ENCODE measurements at places on chromosomes 12 and 14.
A peak's percentile ranks its signal among the peaks of the same experiment; 100 is the strongest.

DNA sequence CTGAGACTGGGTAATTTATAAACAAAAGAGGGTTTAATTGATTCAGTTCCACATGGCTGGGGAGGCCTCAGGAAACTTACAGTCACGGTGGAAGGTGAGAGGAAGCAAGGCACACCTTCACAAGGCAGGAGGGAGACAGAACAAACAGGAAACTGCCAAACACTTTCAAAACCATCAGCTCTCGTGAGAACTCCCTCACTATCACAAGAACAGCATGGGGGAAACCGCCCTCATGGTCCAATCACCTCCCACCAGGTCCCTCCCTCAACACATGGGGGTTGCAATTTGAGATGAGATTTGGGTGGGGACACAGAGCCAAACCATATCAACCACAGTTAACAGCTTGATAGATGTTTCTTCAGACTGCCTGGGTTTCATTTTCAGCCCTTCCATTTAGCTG is 6.2 kb upstream of the GNPNAT1 start:
- no peak for DNase-seq

GRCh38 chr14:45766247-45766646 is 513.2 kb upstream of the MIS18BP1 start:
- DNase-seq = no peak

DNA sequence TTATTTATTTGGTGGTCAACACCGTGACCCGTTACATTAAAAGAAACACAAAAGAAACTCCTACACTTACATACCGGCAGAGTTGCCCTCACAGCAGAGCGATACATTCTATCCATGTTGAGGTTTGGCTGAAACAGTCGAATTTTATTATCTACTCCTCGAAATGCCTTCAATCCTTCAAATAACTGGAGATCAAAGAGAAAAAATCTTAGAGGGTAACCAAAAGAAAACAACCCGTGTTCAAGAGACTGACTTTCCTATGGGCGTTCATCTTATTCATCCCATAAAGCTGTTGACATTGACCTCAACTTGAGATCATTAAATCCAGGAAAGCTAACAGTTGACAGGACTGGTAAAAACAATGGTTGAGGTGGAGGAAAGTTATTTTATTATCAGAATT is 67.7 kb downstream of the BCAT1 start:
- DNase-seq = no peak

- DNase-seq = no peak
Measured at GRCh38 chr14:102903889-102904512, 18.5 kb upstream of the AMN start.

DNA sequence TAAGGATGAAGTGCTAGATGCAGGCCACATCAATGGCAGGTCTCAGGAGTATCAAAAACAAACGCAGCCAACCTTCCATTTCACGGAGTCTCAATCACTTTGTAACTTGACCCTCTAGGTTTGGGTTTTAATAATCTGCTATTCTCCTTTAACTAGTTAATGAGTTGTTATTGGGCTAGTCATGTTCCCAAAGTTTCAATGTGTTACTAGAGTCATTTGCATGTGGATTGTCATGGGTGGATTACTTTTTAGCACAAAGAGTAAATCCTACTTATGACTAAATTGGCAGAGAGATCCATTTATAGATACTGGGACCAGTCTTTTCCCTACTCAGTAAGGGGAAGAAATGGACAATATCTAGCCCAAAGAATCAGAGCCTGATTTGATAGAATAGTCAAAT is 151.0 kb downstream of the BCAT1 start:
- DNase-seq = no peak

DNA sequence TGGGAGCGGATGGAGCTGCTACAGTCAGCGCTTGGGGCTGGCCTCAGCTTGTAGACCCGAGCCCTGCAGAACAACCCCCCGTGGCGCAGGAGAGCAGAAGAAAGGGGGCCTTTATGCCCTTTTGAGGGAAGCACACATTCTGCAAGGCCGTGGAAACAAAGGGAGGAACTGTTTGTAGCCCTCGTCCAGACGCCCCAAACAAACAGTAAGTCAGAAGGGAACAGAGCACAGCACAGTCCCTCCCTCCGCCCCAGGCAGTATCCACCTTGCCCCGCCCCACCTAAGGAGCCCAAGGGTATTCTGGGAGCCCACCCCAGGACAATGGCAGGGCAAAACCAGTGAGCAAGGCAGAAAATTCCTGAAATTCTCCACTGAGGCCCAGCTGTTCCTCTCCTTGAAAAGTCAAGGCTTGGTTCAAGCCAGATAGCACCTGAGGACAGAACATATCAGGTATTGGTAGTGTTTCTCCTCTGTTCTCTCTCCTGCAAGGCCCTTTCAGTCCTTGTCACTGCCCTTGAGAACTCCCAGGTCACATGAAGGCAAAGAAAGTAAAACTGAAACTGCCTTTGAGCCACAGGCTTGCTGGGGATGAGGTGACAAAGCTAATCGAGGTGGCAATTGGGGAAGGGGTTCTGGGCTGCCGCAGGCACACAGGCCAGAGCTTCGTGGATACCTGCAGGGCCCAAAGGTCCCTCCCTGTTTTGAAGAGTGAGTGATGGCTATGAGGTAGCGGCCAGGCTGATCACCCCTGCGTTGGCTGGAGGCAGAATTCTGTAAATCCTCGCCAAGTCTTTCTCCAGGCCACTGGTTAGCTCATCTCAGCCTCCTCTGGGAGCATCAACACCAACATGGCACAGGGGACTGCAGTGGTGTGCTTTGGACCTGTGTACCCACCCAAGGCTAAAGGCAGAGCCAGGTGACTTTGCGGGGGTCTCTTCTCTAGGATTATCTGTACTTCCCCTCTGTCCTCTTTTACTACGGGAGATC is 499 bp downstream of the DGLUCY start:
- DNase-seq = peak; percentile 93

DNA sequence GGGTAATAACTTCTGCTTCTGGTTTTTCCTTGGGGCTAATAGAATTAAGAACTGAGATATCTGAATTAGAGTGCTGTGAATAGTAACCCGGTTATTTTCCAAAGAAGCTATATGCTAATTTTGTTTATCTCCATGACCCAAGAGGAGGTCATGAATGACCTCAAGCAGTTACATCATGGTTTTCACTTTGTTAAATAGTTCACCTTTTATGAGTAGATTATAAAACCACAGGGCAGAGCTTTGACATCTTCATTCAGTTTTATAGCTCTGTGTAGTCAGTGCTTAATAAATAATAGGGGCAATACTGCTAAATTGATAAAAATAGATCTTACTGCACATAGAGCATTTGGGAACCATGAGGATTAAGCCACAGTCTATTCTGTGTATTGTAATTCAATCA is 462.2 kb downstream of the LRIG3 start:
- no peak for DNase-seq

GRCh38 chr14:103533999-103534575 is 5.1 kb downstream of the TRMT61A start:
- no peak for DNase-seq

- no peak for DNase-seq
Measured at GRCh38 chr14:90600619-90601018, 203.8 kb downstream of the CALM1 start.

DNA sequence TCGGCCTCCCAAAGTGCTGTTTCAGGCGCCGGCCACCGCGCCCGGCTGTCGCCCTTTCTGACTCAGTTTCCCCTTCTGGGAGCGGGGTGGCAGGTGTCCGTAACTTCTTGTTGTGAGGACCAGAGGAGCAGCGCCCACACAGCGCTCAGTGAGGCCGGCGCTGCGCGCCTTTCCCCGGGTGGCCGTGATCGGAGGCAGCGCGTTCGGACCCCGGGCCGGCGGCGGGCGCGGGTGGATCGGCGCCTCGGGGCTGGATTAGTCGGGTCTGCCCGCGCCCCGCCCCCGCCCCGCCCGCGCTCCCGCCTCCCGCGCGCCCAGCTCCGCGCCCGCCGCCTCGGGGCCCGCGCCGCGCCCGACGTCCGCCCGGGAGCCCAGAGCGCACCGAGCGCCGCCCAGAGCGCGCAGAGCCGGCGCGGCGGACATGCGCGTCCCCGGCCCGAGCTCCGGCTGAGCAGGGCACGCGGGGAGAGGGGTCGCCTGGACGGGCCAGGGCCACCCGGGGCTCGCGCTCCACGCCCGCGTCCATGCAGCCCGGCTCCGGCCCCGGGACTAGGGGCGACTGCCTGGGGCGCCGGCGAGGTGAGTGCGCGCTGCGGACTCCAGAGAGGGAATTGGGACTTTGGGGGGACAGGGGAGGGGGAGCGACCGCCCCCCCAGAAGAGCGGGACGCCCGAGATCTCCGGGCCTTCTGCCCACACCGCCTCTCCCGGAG is 50.6 kb downstream of the LRCOL1 start:
- DNase-seq = peak; percentile 64

DNA sequence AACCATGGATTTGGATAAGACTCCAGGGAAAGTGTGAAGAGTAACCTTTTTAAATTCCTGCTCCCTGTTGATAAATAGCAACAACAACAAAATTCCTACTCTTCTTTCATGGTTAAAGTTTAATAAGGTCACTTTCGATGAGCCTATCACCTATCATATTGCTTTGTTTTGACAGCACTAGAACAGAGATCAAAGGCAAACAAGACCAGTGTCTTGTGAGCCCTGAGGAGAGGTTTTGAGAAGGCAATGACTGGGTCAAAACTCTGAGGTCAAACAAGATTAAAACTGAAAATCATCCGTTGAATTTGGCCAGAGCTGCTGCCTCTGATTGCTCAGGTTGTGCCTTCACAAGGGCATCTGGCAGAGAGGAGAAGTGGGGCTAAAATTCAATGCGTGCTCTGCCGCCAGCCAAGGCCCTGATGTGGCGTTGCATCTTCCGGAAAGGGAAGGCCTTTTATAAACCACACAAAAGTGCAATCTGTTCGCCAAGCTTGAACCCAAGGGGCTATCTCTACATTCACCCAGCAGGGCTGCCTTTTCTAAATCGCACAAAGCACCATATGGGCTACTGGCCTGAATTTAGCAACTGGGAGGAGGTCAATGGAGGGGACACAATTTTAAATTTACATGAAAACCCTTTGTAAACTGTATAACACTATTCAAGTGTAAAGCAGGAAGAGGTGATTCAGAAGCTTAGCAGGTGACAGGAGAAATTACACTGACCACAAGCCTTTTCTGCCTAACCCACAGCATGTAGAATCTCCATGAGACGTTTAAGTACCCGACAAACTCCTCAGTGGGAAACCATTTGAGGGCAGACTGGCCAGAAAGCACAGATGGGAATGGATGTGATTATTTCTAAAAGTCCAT is 140.8 kb downstream of the DAD1 start:
- DNase-seq = no peak

Measured in activated CD4-positive, alpha-beta T cell treated with anti-CD3 and anti-CD28 coated beads, Interleukin-2, Interleukin-6, amounts not matched to agents 100 ng/mL and 50 ng/mL, durations not matched to agents 16 hours and 8 hours (primary cell).